CD4-positive, alpha-beta T cell treated with Interleukin-4 for 1 hour (primary cell): ENCODE measurements at places on chromosomes 3 and 15.

DNA sequence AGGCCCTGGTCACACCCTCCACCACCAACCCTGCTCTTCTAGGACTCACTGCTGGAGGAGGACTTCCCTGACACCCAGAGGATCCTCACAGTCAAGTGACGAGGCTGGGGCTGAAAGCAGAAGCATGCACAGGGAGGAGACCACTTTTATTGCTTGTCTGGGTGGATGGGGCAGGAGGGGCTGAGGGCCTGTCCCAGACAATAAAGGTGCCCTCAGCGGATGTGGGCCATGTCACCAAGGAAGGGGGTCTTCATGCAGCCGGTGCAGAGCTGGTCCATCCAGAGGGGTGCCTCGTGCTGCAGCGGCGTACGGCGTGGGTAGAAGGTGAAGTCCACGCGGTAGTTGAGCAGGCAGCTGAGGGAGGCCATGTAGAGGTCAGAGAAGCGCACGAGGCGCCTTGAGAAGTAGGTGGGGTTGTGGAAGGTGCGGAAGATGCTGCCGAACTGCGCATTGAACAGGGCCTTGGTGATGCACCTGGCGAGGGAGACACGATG is 9.4 kb downstream of the NT5DC2 start:
- no peak for DNase-seq

DNA sequence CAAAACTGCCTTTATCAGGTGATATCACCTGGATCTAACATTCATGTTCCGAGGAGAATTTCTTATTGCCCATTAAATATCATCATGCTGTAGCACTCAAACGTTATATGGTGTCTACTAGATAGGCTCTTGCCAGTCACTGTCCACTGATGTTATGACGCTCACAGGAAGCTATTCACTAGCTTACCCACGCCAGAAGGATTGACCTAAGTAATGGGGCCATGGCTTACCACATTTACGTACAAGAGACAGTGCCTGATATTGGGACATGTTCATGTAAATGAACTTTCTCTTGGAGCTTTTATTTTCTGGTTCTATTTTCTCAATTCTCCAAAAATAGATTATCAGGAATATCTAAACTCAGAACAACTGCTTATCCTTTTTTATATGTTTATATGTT is 91.7 kb upstream of the NAALADL2 start:
- no peak for DNase-seq

DNA sequence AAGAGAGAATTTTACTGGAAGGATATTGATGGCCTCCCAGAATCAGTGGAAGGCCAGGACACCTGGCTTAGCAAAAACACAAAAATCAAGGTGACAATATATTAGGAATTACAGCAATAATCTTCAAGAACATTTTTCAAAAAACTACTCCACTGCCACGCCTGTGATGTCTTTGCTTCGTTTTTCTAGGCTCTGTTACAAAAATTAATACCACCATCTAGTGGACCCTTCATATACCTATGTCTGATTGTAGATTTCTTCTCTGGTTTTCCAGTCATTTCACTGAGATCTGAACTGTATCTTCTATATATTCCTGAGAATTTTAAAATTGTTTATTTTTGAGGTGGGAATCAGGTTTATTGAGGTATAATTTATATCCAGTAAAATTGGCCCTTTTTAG is 5.6 kb upstream of the SLC33A1 start:
- DNase-seq: peak; percentile 43

DNA sequence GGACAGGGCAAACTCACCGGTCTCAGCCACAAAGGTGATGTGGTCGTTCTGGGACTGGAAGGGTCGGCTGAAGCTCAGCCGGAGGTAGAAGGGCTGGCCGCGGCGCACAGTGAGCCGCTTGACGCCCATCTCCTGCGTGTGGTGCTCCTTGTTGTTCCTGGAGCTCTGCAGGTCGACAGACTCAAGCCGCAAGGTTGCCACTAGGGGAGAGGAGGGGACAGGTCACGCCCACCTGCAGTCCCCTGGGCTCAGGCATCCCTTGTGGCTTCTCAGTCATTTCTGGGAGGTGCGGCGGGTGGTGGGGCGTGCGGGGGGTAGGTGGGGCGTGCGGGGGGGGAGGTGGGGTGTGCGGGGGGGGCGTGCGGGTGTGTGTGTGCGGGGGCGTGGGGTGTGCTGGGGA is 26.7 kb upstream of the TGM5 start:
- DNase-seq: no peak

- DNase-seq: no peak
These were observed 369.1 kb downstream of the RORA start for GRCh38 chr15:60859996-60860494.

- no peak for DNase-seq
These were observed 138.5 kb upstream of the STRIT1 start for GRCh38 chr3:155431856-155432570.

- no peak for DNase-seq
These were observed at the start of gene FAM174B for GRCh38 chr15:92655178-92655995. Gene FAM174B, minus strand, starts transcription at chr15:92655775.

- DNase-seq: peak; percentile 48
These were observed 27.0 kb downstream of the VIPR1 start for GRCh38 chr3:42529468-42529867.

DNA sequence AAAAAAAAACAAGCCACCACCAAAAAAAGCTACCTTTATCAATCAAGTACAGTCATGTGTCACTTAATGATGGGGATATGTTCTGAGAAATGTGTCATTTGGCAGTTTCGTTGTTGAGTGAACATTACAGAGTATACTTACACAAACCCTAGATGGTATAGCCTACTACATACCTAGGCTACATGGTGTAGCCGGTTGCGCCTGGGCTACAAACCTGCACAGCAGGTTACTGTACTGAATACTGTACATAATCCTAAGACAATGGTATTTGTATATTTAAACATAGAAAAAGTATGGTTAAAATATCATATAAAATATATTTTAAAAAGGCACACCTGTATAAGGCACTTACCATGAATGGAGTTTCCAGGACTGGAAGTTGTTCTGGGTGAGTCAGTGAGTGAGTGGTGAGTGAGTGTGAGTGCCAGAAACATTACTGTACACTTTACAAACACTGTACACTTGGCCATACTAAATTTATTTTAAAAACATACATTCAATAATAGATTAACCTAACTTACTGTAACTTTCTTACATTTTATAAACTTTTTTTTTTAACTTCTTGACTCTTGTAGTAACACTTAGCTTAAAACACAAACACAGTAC is 25.9 kb upstream of the JMJD7 start:
- no peak for DNase-seq

DNA sequence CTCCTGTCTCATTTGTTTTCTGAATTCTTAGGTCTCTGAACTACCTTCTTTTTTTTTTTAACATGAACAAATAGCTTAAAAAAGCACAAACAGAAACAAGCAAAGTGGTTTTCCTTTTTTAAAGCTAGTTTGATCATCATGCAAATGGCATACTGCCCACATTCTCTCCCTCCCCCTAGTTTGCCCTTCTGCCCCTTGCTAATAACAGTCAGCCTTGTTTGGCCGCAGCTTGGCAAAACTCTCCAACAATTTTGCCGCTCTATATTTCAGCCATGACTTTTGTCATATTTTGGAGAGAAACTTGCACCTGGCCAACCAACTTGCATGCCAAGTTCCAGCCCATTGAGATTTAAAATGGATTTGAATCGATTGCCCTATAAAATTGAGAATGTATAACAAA is 666.0 kb upstream of the NR2F2 start:
- DNase-seq: no peak

- DNase-seq: no peak
These were observed 21.3 kb upstream of the CACNA2D2 start for GRCh38 chr3:50524746-50525145.

DNA sequence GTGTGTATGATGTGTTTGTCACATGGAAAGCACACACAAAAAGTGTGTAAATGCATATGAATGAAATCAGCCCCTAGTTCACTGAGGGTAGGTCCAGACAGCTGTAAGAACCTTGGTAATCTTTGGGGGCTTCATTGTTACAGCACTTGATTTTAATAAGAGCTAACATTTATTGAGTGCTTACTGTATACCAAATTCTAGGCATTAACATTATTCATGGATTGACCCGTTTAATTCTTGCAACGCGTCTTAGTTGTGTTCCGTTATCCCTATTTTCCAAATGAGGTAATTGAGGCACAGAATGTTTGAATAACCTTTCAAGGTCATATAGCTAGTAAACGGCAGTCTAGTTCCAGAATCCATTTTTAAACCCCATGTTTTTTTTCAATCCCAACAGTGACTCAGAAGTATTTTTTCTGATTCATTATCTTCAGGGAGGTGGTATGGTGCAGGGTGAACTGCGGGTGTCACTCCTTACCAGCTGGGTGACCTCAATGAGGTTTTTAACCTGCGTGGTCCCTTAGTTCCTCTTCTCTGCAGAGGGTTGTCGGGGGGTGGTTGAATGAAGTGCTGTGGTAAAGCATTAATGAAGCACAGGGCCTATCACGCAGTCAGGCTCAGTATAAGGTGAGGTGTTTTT is 14.2 kb downstream of the RAB8B start:
- peak; percentile 66 for DNase-seq

- DNase-seq: no peak
These were observed 46.1 kb downstream of the AMOTL2 start for GRCh38 chr3:134328147-134328591.

DNA sequence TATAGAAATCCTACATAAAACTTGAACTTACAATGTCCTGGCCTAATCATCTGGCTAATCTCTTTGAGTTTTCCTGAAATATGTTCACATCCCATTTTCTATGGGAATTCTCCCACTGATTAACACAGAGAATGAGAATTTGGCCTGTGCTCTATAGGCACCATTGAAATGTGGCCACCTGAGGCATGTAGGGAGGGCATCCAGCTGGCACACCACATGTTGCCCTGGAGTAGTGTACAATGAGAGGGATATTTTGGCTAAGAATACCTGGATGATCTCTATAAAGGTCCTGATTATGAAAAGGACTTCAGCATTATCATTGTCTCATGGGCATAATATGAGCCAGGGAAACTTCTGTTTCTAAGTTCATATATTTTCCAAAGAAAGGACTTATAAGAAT is 324.0 kb downstream of the ZBTB20 start:
- no peak for DNase-seq

DNA sequence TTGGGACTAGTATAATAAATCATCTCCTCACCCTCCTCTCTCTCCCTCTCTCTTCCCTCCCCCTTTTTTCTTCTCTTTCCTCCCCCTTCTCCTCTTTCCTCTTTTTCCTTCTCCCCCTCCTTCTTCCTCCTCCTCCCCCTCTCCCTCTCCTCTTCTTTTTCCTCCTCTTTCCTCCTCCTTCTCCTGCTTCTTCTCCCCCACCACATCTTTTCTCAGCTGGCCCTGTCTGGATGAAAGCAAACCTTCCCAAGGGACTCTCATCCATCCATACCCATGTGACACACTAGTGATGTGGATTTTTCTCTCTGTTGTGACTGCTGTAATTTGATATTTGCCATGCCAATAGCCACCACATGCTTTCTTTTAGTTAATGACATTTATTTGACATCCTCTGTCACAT is 127.2 kb downstream of the EBLN2 start:
- no peak for DNase-seq

GRCh38 chr3:43558171-43558570 is 63.6 kb downstream of the ANO10 start:
- no peak for DNase-seq

- no peak for DNase-seq
These were observed 17.8 kb downstream of the MKRN2 start for GRCh38 chr3:12574661-12575060.

GRCh38 chr3:16494814-16495431 is 18.6 kb downstream of the RFTN1 start:
- no peak for DNase-seq

GRCh38 chr3:47394881-47395280 is 14.1 kb downstream of the PTPN23 start:
- no peak for DNase-seq

DNA sequence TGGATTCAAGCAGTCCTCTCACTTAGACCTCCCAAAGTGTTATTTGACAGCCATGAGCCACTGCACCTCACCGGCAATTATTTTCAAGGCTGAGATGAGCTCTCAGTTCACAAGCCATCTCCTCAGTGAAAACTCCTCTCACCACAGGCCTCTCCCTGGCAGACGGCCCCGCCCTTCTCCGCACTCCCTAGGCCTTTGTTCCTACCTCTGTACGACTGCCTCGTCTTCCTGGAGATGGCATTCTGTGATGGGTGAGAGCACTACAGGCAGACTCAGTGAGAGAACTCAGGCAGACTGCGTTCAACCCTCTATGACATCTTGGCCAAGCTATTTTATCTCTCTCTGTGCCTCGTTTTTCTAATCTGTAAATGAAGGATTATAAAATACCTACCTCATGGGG is 67.0 kb upstream of the TPM1 start:
- no peak for DNase-seq

DNA sequence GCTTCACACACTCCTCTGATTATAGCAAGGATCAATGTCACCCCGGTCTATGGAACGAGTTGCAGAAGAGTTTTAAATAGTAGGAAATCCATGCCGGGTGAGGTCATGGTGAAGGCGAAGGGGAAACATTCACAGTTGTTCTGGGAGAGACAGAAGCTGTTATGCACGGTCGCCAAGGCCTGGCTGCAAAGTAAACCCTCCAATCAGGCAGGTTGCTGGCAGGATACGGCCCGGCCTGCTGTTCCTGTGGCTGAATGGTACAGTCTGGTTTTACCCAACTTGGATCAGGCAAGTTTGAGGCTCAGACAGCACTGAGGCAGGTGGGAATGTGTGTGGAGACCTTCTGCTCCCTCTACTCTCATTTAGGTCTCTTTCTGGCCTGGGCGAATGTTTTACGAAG is 45.3 kb upstream of the ATP2B2 start:
- DNase-seq: no peak

GRCh38 chr15:80550219-80550907 is 144.7 kb upstream of the ABHD17C start:
- DNase-seq: no peak

DNA sequence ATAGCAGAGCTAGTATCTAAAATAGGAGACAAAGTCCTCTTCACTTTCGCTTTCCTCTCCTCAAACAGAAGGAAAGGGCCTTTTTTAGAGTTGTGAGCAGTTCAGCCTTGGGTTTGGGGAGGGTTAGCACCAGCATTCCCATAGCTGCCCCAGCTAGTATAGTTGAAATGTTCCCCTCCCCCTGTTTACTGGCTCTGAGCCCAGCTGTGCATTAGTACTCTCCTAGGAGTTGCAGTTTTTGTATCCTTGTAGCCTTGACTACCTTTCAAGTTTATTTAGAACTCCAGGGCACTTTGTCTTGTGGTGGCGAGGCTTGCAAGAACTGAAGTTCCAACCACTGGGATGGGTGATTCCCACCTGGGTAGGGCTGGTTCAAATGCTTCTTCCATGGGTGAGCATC is 245.1 kb upstream of the NAALADL2 start:
- no peak for DNase-seq

GRCh38 chr3:172268868-172269267 is 179.4 kb downstream of the GHSR start:
- no peak for DNase-seq

DNA sequence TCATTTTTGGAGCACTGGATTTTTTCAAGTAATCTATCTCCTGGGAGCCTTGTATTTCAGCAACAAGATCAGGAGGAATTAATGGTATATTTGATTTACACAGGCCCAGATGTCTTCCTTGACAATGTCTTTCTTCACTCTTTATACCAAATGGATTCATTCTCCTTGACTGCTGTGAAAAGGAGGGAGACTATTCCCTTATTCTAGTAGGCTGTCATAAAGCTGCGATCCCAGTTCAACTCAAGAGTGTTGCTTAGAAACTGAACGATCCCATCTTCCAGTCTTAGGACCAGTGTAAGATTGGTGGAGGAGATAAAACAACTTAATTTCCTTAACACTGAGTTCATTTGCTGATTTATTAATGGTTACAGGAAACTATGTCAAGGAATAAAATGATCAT is 119.4 kb upstream of the ROBO1 start:
- DNase-seq: no peak

- DNase-seq: no peak
These were observed 68.1 kb upstream of the ABI3BP start for GRCh38 chr3:101061312-101061711.

GRCh38 chr3:64621726-64622395 is 65.9 kb downstream of the ADAMTS9 start:
- DNase-seq: no peak
